T-helper 2 cell (primary cell): ENCODE measurements at places on chromosomes 5 and 9.

- DNase-seq = no peak
These were observed 141.5 kb downstream of the GABRG2 start for GRCh38 chr5:162209005-162209605.

GRCh38 chr9:85117831-85118230 lies 448.3 kb downstream of the NTRK2 start:
- no peak for DNase-seq

DNA sequence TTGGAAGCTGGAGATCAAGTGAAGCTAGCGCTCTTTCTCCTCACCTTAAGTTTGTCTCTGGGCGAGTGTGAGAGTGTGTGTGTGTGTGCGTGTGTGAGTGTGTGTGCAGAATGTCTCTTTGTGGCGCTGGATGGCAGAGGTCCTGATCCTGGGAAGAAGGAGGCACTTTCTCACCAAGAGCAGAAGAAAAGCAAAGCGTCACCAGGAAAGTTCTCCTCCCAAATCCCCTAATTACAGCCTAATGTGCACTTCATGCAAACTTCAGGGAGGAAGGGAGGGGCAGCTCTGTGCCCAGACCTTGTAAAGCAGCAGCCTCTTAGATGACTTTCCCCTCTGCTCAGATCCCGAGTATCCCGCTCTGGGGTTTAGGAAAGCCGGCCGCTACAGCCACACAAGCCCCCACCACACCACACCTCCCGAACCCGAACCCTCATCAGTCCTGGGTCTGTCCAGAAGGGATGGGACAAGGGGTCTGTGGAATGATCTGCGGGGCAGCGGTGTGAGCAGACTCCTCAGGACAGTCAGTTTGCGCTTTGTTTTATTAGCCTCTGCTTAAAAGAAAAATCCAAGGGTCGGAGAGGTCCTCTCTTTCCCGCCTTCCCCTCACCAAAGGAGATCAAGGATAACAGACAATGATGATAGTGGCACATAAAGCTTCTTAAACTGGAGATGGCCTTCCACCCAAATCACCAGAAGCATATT lies at the start of gene HAPLN1:
TSS of gene HAPLN1 (minus strand) at position 20 of the 702 bp plus-strand sequence. CDS start 47,332 bp downstream, outside the sequence.
- DNase-seq = no peak

- no peak for DNase-seq
These were observed 612.1 kb upstream of the CDH6 start for GRCh38 chr5:30581198-30581935.

GRCh38 chr9:34638138-34638445 lies 505 bp upstream of the SIGMAR1 start:
- no peak for DNase-seq

DNA sequence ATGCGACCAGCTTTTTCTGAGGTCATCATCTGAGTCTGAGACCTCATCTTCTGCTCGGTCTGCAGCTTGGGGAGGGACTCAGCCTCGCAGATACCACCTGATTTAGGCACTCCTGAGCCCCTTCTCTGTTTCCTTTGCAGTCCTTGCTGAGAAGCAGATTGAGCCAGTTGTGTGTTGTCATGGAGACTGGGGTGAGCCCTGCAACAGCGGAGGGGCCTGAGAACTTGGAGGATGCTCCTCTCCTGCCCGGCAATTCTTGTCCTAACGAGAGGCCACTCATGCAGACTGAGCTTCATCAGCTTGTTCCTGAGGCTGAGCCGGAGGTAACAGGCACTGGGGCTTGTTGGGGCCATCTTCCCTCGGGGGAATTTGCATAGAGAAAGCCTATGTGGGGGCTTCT lies 19.2 kb downstream of the TEX53 start:
- no peak for DNase-seq
